DND-41 (cell line): ENCODE measurements at places on chromosomes 13 and 19.

- DNase-seq, result peak; percentile 98
Measured at GRCh38 chr19:2084993-2085720, 11.0 kb downstream of the MOB3A start.

DNA sequence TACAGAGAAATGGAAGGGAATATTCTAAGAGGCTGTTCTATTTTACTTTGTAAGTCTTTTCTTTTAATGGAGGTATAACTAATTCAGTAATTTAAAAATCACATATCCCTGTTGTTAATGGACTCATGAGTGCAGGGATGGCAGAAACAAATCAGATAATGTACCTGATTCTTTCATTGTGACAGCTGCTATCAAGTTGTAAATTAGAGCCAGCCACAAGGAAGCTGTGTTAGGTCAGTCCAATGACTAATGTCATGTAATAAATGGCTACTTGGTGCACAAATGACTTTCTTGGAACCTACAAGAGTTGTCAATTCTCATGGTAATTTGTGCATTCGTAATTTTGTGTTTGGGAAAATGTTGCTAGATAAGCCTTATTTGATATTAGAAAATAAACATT, 446.4 kb downstream of the DCT start:
- DNase-seq, result no peak

DNA sequence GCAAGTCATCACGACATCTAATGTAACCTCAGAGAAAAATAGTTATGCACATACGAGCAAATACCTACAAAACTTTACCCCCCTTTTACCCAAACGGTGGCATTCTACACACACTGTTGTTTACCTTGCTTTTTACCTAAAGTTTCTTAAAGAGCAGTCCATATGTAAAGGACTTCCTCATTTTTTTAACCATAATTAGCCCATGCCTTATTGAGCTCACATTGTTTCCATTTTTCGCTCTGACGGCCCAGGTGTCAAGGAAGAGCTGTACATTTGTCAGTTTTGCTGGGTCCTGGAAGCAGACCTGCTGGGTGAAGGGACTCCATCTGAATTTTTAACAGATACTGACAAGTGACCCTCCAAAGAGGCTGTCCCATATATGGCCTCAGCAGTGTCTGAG, 89.4 kb downstream of the STK24 start:
- no peak for DNase-seq

DNA sequence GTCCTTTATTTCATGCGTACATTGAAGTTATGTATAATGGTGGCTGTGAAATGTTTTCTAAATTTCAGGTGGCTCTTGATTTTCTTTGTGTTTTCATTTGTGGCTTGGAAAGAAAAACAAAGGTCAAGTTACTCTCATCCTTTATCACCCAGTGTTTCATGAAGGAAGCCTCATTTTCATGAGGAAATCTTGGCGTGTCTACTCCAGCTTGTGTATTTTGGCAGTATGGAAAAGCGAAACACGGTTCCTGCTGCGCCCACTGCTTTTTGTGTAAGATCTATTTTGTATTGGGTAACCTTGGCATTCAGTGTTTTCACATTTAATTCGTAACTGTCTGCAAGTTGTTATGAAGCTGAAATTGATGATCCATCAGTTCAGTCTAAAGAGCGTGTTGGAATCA, 147.0 kb upstream of the RNF113B start:
- DNase-seq, result no peak

DNA sequence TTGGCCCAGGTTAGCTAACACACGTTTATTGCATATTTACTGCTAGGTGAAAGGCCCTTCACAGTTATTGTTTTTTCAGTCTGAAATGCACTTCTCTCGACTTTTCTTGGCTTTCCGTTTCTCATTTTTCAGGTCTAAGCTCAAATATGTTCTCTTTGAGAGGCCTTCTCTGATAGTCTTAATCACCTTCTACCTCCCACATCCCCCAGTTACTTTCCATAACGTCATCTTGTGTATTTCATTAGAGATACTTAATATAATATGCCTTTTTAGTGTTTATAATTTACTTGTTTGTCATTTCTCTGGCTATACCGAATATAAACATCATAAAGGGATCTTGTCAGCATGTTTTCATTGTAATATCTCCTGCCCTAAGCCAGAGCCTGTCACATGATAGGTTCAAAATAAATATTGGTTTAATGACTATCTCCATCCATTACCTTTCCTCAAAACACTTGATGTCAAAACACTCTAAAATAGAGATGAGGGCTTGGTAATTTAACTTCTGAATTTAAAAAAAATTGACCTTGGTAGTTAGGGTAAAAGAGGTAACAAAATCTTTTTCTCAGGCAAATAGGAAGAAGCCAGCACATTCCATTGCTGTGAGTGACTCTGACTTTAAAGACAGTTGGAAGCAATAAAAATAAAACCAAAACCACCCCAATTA, 168.6 kb upstream of the RFC3 start:
- no peak for DNase-seq

DNA sequence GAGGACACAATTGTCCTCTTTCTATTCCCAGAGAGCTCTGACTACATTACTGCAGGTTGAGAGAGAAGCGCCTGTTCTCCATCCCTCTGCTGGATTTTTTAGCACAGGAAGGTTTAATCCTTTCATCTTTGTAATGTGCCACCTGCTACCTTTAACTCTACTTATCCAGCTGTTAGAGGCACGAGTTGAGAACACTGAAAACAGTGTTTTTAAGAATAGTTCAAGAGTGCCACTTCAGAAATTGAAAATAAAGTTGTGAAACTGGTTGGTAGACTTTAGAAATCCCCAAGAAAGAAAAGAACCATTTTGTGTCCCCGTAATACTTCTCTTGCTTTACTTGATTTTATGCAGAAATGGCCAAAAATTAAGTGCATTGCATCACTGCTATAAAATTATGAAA, 20.6 kb downstream of the FREM2 start:
- DNase-seq, result no peak

DNA sequence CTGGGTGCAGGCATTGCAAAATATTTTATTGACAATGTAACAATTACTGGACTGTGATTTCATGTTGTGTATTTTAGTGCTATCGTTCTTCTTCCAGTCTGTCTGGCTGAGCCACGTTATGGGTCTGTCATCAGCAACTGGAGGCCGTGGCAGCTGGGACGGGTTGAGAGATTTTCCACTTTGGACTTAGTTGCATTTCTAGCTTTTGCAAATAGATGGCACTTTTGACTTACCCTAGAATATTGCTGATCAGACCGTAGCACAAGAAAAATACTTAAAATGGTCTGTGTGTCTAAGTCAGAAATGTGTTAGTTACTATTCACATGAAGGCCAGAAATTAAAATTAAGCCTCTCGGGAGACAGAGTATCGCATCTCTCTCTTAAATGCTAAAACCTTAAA, 211.1 kb downstream of the TEX29 start:
- DNase-seq, result no peak

DNA sequence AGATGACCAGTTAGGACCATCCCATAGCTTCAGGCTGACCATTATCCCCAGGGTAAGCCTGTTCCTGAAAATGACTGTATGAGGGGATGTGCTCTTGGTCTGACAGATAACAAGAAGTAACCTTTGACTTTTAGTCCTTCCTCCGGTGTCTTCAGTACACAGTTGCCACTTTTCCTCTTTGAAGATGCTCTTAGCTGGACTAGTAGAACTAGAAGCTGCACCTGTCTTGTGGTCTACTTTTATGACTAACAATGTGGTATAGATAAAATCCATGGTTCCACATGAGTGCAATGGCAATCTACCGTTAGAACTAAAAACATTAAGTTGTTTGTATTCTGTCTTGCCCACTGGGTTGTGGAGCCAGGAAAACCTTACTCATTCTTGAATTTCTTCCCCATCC, 5.9 kb upstream of the RUBCNL start:
- peak; percentile 52 for DNase-seq

DNA sequence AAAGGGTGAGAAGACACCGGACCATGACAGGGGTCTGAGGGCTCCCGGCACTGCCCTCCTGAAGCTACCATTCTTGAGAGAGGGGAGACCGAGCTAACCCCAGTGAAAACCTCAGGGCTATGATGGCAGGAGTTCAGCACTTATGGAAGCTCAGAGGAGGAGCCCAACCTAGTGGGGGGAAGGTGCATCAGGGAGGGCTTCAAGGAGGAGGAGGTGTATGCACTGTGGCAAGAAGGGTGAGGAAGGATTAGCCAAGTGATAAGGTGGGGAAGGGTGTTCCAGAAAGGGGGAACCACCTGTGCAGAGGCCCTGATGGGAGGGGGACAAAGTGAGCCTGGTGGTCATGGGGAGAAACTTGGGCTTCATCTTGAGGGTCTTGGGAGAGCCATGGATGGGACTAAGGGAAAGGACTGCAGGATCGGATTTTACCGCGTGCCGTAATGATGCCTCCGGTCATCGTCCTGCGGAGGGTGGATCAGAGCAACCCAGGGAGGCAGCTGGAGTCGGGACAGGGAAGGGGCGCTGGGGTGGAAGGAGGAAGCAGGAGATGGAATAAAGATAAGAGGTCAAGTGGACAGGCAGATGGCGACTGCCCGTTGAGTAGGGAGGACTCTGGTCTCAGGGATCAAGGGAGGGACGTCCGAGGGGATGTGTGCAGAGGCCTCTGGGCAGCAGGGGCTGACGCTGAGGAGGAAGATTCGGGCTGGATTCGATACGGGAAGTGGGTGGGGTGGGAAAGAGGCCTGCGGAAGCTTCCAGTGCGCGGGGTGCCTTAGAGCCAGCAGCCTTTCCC, 13.3 kb upstream of the PSMD8 start:
- no peak for DNase-seq

DNA sequence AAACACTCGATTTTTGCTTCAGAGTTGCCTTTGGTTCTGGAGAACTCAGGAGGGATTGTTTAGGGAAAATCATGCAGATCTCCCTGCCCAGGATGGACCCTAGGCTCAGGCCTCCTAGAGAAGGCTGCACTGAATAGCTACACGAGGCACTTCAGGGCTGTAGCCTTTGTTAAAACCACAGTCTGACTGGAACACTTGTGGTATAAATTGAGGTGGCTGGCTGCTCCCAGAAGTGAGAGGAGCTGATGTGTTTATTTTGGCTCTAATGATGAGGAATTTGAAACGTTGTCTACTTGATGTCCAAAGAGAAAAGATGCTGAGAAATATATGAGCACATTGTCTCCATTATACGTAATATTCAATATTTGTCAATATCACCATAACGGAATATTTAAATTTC, 762.1 kb upstream of the ARGLU1 start:
- no peak for DNase-seq

DNA sequence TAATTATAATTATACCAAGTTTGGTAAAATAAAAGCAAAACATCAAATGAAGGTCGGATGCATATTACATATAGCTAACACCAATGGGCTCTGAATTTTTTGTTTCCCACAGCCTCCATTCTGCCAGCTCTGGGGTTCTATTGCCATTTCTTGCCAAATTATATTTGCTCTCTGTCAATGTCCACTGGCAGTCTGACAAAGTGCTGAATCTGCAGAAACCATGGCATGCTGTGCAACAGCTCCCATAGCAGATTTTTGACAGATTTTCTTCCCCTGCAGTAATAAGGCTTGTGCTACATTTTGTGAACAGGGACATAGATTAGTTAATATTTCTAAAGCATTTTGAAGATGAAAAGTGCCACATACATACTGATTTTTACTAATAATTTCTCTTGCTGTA, 1102.1 kb downstream of the DIAPH3 start:
- DNase-seq, result no peak

DNA sequence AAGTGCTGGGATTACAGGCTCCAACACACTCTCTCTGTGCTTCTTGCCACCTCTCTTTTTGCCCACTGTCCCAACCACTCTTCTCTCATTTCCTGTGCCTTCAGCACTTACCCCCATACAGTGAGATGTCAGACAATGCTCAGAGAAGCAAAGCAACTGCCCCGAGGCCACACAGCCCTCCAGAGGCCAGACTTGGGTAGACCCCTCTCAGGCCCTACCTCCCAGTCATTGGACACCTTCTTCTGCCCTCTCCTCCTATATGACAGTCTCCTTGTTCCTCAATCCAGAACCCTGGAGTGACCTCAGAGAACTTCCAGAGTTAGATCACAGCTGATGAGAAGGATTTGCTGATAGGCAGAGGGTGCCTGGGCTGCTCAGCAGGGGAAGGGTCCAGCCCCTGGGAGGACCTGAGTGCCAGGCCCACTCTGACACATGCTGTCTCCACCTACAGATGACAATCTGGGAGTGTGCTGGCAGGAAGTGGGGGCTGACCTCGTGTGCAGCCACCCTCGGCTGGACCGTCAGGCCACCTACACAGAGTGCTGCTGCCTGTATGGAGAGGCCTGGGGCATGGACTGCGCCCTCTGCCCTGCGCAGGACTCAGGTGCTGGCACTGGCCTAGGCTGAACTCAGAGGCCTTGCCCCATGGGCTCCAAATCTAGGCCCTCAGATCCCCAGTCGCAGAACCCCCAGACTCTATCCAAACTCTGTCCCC, 24.4 kb downstream of the LTBP4 start:
- DNase-seq, result no peak

DNA sequence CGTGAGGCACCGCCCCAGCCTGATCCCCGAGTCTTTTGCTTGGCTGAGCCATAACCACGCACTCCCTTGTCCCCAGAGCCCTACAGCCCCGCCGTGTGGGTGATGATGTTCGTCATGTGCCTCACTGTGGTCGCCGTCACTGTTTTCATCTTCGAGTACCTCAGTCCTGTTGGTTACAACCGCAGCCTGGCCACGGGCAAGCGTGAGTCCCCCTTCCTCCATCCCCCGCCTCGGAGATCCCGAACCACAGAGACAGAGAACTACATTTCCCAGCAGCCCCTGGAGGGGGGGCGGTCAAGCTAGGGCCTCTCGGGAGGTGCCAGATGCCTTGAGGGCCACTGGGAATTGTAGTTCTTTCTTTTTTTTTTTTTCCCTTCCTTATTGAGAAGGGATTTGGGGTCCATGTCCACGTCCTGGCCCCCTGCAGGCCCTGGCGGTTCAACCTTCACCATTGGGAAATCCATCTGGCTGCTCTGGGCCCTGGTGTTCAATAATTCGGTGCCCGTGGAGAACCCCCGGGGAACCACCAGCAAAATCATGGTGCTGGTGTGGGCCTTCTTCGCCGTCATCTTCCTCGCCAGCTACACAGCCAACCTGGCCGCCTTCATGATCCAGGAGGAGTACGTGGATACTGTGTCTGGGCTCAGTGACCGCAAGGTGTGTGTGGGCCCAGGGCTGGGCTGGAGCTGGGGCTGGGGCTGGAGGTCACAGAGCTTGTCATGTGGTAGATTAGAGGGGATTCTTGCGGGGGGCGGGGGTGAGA, 25.9 kb downstream of the GRIN2D start:
- DNase-seq, result peak; percentile 67

DNA sequence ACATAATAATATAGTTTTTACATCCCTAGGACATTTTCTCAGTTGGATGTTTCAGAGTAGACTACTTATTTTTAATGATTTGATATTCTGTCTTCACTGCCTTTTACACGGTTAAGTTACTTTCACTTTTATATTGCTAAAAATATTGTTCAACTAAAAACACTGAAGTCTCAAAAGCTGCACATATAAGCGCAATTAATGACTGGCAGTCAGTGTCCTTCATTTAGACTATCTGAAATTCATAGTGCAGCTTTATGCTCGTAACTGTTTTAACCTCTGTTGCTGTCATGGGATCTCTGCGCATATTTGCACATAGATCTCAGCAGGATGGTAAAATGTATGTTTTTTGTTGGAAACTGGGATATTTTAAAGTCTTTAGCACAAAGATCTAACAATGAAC, 864.3 kb downstream of the SLITRK6 start:
- no peak for DNase-seq
